MCF 10A (cell line): ENCODE measurements at places on chromosomes 4 and X. TPM values are rescaled to one million over a fixed set of nuclear protein-coding genes. Genes with fewer than 3 reads are reported as not detected.

SYP gene
- total RNA-seq = 0.75 and 0.79 TPM in 2 replicates

NSUN7 gene
- not detected in 2 replicates for total RNA-seq

AGTR2 gene
- not detected in 2 replicates for total RNA-seq

SPANXA2 gene
- total RNA-seq = not detected in 2 replicates

DNA sequence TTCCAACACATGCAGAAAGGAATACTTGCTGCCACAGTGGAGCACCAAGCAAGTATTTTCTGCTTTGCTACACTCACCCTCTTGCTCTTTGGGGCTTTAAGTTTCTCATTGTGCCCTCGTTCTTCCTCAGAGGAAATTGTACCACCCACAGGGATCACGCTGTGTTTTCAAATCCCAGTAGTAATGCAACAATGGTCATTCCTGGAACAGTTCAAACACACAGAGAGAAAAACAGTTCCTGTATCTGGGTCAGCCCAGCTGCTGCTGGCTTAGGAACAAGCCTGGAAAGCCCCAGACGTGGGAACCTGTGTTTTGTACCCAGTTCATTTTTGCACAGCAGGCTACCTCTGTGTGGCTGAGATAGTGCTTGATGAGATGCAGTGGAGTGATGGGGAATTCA is 907.8 kb downstream of the STPG2 start:
- H3K4me3 ChIP-seq = no peak overlapping the region
- no peaks in the 10 kb centered on the region for H3K4me1 ChIP-seq
- no peak for DNase-seq
- H3K36me3 ChIP-seq = no peaks in the 10 kb centered on the region

DNA sequence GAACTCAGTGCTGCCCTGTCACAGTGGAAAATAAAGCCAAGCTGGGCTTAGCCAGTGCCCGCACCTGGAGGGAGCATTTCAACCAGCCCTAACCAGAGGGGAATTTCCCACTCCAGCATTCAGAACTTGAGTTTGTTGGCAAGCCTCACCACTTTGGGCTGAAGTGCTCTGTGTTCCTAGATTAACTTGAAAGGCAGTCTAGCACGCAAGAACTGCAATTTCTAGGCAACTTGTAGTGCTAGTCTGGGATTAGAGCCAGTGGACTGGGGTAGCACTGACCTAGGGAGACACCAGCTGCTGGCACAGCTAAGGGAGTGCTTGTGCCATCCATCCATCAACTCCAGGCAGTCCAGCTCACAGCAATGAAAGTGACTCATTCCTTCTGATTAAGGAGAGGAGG is 1060.6 kb upstream of the GRID2 start:
- peak; percentile 60 for DNase-seq
- no peak overlapping the region for H3K4me3 ChIP-seq
- H3K36me3 ChIP-seq = no peaks in the 10 kb centered on the region
- no peak overlapping the region for H3K27ac ChIP-seq
- no peaks in the 10 kb centered on the region for H3K27me3 ChIP-seq
- no peaks in the 10 kb centered on the region for H3K4me1 ChIP-seq

DNA sequence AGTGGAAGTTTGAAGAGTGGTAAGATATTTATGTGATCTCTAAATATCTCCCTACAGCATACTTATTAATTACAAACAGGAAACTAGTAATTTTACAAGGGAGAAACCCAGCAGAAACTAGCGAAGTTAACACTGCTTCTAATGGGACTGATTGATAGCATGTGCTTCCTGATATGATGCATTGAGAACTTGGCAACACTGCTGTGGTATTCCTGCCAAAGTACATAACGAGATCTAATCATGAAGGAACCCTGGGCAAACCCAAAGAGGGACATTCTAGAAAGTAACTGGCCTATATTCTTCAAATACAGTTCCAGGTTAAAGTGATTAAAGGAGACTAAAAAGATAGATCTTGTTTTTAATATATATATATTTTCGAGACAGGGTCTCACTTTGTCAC is 4.6 kb upstream of the GPR34 start:
- H3K36me3 ChIP-seq = no peaks in the 10 kb centered on the region
- H3K4me3 ChIP-seq = no peak overlapping the region
- no peak for DNase-seq
- no peaks in the 10 kb centered on the region for H3K4me1 ChIP-seq
- H3K27ac ChIP-seq = no peak overlapping the region

DNA sequence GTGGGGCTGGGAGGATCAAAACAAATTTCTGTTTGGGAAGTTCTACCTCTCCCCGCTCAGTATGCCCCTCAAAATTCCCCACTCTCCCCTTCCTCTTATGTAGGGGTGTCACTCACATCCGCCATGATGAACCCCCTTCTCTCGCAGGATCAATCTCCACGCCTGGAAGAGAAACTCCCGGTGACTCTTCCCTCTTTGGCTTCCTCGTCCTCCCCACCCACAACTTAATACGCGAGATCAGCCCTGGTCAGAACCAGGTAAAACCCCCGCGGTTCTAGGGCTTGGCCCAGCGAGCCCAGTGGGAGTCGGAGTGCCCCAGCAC is 427 bp downstream of the LAMTOR3 start:
- H3K27me3 ChIP-seq = no peaks in the 10 kb centered on the region
- H3K4me3 ChIP-seq = peak overlapping the region; percentile 96
- DNase-seq = no peak
- peaks cover 27% of the 10 kb centered on the region for H3K4me1 ChIP-seq

- H3K4me3 ChIP-seq = no peak overlapping the region
- H3K36me3 ChIP-seq = no peaks in the 10 kb centered on the region
- H3K27ac ChIP-seq = no peak overlapping the region
- H3K4me1 ChIP-seq = no peaks in the 10 kb centered on the region
Observed at GRCh38 chr4:65918872-65919271, 248.6 kb upstream of the EPHA5 start.

DNA sequence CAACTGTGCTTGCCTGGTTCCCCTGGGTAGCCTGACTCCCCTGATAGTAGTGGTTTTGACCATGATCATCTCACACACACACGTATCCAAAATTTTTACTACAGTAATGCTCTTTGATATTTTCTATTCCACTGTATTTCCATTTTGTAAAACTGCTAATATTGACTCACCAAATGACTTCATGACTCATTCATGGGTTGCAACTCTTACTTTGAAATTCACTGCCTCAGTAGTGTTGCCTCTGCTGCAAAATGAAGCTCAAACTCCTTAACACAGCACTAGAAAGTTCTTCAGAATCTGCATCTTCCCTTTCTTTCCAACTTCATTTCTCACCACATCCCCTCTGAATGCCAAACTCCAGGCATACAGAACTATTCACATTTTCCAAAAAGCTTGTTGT is 20.3 kb downstream of the QRFPR start:
- no peaks in the 10 kb centered on the region for H3K36me3 ChIP-seq
- peak; percentile 47 for DNase-seq
- H3K4me1 ChIP-seq = peaks cover 29% of the 10 kb centered on the region
- peak overlapping the region; percentile 16 for H3K27ac ChIP-seq
- no peaks in the 10 kb centered on the region for H3K27me3 ChIP-seq

DNA sequence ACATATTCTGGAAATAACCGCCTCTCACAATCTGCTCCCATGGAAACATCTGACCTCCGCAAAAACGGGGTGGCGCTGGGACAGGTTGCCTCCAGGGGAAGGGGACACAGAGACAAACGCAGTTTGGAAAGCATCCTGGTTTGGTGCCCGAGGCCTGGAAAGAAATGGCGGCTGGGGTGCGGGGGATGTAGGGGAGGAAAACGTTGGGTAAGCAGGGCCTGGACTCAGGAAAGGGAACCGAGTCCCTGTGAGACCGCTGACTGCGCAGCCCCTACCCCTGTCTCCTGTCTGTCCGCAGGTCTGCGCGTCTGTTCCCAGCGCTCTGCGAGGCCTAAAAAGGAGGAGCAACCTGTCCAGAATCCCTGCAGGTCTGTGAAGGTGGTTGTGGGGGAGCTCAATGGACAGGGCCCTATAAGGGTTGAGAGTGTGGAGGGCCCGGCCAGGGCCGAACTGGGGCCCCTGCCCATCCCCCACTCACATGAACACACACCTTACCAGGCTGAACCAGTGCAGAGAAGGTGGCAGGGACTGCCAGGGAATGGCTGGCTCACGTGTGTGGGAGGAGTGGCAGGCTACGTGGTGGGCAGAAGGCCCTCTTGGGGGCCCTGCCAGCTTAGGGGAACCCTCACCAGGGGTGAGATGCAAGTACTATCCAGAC is 672 bp downstream of the TCEAL3 start:
- H3K4me1 ChIP-seq = peaks cover 14% of the 10 kb centered on the region
- peak overlapping the region; percentile 87 for H3K27ac ChIP-seq
- H3K36me3 ChIP-seq = no peaks in the 10 kb centered on the region
- DNase-seq = no peak

DNA sequence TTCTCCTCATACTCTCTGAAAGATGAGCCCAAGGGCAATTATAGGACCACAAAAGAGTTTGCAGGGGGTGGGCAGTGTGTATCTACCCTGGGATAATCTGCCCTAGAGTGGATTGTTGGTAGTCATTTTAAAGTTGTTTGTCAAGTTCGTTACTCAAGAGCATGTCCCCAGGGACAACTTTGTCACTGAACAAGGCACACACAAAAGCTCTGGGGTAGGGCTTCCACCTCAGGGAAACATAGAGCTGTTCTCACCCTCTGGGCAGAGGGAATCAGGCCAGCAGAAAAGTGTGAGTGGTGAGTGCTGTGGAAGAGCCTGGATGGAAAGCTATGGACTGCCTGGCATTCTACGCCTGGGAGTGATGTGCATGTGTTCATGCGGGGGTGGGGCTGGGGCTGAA is 23.3 kb upstream of the LEF1 start:
- no peaks in the 10 kb centered on the region for H3K27me3 ChIP-seq
- no peaks in the 10 kb centered on the region for H3K36me3 ChIP-seq
- no peak overlapping the region for H3K27ac ChIP-seq
- H3K4me3 ChIP-seq = no peak overlapping the region
- no peaks in the 10 kb centered on the region for H3K4me1 ChIP-seq
- DNase-seq = no peak

GRCh38 chr4:169167957-169168858 is 102.5 kb downstream of the SH3RF1 start:
- H3K4me1 ChIP-seq = peaks cover 11% of the 10 kb centered on the region
- no peaks in the 10 kb centered on the region for H3K27me3 ChIP-seq
- no peaks in the 10 kb centered on the region for H3K36me3 ChIP-seq
- no peak for DNase-seq
- H3K4me3 ChIP-seq = no peak overlapping the region
- no peak overlapping the region for H3K27ac ChIP-seq
